ENCODE measurements at places on chromosomes 6 and 20.

GRCh38 chr20:49360242-49360968 is 82.5 kb upstream of the ZNFX1 start:
- DNase-seq: no peak

DNA sequence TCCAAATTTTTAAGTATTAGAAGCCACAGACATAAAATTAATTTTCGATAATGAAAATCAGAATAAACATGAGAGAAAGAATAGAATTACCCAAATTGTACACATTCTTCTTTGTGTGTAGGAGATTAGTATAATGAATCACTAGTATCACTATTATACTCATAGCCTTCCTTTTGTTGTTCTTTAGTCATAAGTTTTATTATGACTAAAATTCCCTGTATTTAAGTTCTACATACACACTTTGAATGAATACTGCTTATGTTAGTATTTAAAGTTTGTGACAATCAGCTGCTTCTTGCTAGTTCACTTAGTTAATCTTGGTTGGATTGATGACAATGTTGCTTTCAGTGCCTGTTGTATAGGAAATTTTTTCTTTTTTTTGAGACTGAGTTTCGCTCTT is 72.7 kb downstream of the CCDC170 start:
- DNase-seq: no peak

DNA sequence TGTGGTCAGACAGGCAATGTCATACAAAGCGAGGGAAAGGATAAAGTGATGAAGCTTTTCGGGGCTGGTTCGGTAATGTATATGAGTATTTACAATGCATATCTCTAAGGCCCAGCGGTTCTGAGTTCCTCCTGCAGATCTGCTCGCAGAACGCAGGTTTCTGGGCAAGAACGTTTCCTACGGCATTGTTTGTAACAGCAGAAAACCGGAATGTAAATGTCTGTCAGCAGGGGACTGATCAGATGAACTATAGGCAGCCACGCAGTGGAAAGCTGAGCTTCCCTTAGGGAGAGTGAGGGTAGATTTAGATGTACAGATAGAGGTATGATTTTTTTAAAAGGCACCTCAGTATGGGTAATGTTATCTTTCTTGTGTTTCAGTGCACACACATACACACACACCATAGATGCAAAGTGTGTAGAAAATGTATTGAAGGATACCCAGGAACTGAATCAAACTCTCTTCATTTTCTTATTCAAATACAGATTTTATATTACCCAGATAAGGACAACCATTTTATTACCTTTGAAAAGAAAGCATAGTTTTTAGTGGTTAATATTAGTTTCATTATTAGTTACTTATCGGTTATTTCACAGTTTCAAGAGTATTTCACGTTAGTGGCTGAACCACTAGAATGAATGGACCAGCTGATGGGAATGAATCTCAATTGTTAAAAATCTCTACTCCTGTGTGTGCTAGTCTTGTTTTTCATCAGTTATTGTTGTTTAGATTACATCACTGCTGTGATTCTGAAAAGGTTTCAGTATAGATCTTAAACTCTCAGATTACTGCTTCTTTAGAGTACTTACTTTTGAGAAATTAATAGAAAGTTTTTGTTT is 56.2 kb downstream of the SNX9 start:
- no peak for DNase-seq

GRCh38 chr6:73679009-73679408 is 17.0 kb upstream of the CD109 start:
- no peak for DNase-seq

DNA sequence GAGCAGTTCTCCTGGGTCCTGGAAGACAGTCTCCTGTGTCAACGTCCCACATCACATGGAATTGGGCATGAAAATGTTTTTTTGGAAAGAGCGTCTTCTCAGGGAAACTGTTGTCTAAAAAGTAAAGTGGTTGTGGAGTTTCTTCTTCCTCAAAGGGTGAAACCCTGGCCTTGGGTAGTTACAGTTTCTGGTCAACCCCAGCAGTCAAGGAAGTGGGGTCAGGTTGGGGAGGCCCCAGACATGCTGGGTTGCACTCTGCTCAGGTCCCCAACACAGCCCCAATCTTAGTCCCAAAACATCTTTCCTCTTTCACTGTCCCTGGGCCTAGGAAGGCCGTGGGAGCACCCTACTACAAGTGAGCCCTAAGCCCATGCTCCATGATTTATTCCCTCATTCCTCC is 996 bp upstream of the NFKBIE start:
- no peak for DNase-seq

DNA sequence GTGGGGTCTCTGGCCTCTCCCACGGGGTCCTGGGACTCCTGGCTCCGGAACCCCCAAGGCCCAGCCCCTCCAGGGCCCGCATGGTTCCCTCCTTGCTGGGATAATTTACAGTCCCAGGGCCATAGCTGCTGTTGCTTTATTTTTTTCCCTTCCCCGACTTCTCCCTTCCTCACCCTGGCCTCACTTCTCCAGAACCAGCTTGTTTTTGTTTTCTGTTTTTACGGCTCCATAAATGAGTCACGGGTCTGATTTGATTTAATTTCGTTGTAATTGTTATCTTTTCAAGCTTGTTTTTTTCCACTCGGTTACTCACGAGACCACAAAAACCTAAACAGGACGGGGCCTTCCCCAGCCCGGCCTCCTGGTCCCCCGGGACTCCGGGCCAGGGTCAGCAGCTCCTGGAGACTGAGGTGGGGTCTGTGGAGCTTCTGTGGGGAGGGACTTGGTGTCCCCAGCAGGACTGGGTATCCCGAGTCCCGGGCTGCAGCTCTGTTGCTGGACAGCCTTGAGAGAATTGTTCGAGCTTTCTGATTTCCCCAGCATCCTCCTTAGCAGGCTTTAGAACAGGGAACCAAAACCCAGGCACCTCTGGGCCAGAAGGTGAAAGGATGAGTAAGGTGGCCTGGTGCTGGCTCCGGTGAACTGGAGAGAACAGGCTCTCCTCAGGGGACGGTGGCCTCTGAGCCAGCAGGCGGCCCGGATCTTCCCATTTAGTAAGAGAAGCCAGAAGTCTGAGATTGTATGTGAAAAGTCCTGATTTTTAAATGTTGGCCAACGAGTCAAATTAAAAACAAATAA is 94.9 kb downstream of the CEBPB start:
- DNase-seq: peak; percentile 12

DNA sequence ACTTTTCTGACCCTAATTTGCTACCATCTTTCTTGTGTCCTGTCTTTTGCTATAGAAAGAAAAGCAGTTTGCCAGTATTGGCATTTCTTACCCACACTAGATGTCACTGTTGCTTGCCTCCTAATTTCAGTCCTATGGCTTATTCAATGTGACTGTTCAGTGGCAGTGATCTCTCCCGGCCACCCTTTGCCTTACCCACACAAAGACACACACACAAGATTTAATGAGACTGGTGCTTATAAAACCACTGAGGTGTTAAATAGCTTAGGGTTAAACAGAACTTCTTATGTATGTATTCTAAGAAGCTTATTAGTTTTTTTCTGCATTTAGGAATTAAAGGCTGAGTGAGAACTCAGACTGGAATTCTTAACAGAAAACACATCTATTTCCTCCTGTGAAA is 233.6 kb upstream of the ASCC3 start:
- DNase-seq: no peak

DNA sequence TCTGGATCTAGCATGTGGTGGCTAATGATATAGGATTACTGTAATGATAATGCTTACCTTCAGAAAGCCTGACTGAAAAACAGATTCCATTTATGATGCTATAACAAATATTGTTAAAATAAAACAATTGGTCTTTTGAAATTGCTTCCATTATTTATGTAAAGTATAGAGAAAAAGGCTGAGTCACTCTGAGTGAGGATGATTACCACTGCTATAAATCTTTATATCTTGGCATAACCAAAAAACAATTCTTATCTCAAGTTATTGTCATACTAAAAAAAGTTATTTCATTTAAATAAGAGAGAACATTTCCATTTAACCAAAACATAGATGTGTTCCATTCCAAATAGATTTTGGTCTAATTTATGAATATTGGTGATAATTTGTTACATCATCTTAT is 53.0 kb upstream of the DST start:
- no peak for DNase-seq

DNA sequence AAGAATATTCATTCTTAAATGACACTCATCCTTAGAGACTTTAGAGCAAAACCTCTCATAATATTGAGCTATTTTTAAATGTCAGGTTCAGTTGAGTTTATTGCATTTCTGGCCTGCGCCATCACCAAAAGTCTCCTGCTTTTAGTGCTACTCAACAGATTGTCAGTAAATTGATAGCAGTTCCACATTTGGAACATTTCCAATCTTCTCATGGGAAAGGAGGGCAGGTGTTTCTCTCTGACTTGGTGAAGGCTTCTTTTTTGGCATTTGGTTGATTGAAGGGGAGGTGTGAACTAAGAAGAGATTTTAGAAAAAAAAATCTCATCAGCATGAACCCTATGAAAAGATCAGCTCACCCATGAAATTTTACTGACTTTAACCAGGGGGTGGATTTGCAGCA is 125.9 kb upstream of the INSM1 start:
- DNase-seq: no peak

GRCh38 chr6:5044866-5045265 is 40.3 kb upstream of the PPP1R3G start:
- no peak for DNase-seq

DNA sequence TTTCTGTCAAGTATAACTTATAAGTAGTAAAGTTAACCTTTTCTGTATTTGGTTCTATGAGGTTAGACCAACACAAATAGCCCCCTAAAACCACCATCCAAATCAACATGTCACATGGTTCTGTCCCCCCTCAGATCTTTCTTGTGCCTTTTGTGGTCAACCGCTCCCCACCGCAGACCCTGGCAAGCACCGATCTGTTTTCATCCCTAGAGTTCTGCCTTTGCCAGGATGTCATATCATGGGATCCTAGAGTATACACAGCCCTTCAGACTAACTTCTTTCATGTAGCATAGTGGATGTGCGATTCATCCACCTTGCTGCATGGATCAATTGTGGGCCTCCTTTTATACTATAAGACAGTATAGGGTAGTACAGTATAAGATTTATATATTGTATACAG is 124.3 kb downstream of the BCAS1 start:
- DNase-seq: no peak

DNA sequence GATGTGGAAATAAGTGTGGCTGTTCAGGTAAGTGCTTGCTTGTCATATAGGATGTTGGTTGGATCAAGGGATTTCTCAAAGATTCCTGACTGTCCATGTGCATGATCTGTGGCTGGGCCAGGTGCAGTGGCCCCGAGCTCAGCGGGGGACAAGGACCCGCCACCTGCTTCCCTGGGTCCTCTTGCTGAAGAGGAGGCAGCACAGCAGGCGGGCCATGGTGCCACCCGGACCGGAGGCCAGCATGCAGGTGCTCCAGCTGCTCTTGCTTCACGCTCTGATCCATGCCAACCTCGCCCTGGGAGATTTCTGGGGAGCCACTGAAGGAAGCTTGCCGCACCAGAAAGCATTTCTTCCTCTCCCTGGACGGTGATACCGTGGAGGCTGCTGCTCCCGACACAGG is 173.8 kb downstream of the HIVEP2 start:
- no peak for DNase-seq

- DNase-seq: no peak
Observed at GRCh38 chr6:63732336-63732735, 96.7 kb downstream of the PHF3 start.

DNA sequence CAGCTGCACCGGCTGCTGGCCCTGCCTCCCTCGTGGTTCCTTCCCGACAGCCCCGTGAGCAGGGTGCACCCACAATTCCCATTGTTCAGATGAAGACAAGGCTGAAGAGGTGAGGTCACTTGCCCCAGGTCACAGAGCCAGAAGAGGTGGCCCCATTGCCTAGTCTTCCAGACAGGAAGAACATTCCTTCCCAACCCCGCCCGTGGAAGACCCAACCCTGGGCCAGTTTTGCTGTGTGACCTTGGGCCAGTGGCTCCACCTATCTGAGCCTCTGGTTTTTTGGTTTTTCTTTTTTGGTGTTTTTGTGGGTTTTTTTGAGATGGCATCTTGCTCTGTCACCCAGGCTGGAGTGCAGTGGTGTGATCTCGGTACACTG is 61.7 kb downstream of the RIPOR3 start:
- DNase-seq: no peak

DNA sequence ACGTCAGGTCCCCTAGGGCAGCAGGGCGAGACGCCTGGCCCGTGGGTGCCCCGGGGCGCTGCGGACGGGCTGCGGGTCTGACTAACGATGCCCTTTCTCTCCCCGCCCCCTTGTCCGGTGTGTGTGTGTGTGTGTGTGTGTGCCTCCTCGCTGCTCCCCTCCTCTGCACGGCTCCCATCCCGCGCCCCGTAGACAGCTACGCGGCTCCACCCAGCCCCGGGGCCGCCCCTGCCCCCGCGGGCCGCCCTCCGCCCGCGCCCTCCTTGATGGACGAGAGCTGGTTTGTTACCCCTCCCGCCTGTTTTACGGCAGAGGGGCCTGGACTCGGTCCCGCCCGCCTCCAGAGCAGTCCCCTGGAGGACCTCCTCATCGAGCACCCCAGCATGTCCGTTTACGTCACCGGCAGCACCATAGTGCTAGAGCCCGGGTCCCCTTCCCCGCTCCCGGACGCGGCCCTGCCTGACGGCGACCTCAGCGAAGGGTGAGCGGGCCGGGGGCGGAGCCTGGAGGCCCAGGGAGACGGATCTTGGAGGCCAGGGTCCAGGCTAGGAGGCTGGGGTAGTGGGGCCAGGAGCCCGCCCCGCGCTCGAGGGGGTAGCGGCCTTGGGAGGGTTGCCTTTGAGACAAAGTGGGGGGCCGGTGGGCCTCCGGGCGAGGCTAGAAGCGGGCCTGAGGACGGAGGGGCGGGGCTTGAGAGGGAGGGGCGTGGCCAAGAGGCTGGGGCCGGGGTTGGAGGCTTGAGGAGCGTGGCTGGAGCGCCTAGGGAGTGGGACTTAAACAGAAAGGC is 5.1 kb downstream of the TP53INP2 start:
- DNase-seq: peak; percentile 79

GRCh38 chr6:12066297-12066696 is 54.2 kb downstream of the HIVEP1 start:
- no peak for DNase-seq

DNA sequence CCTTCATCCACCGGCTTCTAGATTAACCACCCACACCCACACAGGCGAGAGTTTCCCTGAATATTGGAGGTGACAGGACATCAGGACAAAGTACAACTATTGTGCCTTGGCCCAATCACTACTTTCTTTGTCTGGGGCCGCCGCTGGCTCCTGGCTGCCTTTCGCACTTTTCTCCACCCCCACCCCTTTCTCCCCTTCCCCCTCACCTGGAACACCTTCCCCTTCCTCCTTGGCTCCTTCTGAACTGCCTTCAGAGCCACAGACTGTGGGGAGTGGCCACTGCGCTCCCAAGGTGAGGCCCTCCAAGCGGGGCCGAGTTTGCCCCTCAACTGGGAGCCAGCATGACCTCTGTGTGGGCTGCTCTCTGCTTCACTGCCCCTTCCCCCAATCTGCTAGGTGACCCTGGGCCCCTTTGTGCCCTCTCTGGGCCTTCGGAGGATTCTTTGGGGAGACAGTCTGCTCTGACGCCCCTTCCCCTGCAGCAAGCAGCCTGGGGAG is 3.0 kb upstream of the VEGFA start:
- no peak for DNase-seq

DNA sequence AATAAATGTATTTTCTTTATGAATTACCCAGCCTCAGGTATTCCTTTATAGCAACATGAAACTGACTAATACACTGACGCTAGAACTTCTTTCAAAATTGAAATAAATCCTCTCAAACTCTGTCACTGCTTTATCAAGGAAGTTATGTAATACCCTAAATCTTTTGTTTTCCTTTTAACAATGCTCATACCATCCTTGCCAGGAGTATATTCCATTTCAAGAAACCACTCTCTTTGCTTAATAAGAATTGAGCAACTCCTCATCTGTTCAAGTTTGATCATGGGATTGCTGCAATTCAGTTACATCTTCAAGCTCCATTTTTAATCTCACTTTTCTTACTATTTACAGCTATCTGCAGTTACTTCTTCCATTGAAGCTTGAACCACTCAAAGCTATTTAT is 707.6 kb upstream of the MARCKS start:
- no peak for DNase-seq

- no peak for DNase-seq
Observed at GRCh38 chr6:107727096-107727757, 96.9 kb downstream of the SCML4 start.

Measured in activated naive CD4-positive, alpha-beta T cell treated with Interleukin-2 at 50 U/mL for 16 hours (primary cell).